ENCODE measurements at places on chromosomes 2 and 18.
A peak's percentile ranks its signal among the peaks of the same experiment; 100 is the strongest.

- DNase-seq, result no peak
Measured at GRCh38 chr18:48887905-48888772, 62.6 kb downstream of the SMAD7 start.

- no peak for DNase-seq
Measured at GRCh38 chr18:72261590-72261989, 282.6 kb downstream of the CBLN2 start.

GRCh38 chr2:238513346-238513745 lies 86.6 kb downstream of the ASB1 start:
- DNase-seq, result no peak

GRCh38 chr18:46601141-46601805 lies 55.7 kb downstream of the LOXHD1 start:
- no peak for DNase-seq

DNA sequence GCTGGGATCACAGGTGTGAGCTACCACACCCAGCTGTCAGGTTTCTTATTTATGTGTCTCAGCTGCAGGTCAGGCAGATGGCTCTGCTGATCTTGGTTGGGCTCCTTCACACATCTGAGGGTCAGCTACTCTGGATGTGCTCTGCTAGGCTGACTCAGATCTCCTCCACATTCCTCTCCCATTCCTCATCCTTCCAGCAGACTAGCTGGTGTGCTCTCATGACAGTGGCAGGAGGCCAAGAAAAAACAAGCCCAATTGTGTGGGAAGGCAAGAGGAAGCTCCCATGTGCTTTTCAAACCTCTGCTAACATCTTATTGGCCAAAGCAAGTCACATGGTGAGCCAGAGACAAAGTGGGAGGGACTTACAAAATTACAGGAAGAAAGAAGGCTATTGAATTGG lies 11.7 kb upstream of the MSH6 start:
- DNase-seq, result no peak

- no peak for DNase-seq
Measured at GRCh38 chr2:224242561-224242960, 159.3 kb downstream of the FAM124B start.

GRCh38 chr2:205767617-205768016 lies 85.3 kb downstream of the NRP2 start:
- no peak for DNase-seq

GRCh38 chr2:239820836-239821693 lies 204.1 kb downstream of the NDUFA10 start:
- no peak for DNase-seq

- peak; percentile 10 for DNase-seq
Measured at GRCh38 chr2:54595999-54596902, 127.2 kb upstream of the EML6 start.

DNA sequence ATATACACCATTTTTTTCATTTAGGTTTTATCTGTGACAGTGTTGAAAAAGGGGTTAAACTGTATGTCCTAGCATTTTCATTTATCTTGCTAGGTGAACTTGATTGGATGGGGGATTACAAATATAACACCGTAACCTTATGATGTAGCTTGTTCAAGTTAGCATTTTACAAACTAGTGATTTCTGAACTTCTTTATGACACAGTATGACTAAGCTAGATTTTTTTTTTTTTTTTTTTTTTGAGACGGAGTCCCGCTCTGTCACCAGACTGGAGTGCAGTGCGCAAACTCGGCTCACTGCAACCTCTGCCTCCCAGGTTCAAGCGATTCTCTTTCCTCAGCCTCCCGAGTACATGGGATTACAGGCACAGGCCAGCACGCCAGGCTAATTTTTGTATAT lies 47.1 kb downstream of the KCMF1 start:
- no peak for DNase-seq

DNA sequence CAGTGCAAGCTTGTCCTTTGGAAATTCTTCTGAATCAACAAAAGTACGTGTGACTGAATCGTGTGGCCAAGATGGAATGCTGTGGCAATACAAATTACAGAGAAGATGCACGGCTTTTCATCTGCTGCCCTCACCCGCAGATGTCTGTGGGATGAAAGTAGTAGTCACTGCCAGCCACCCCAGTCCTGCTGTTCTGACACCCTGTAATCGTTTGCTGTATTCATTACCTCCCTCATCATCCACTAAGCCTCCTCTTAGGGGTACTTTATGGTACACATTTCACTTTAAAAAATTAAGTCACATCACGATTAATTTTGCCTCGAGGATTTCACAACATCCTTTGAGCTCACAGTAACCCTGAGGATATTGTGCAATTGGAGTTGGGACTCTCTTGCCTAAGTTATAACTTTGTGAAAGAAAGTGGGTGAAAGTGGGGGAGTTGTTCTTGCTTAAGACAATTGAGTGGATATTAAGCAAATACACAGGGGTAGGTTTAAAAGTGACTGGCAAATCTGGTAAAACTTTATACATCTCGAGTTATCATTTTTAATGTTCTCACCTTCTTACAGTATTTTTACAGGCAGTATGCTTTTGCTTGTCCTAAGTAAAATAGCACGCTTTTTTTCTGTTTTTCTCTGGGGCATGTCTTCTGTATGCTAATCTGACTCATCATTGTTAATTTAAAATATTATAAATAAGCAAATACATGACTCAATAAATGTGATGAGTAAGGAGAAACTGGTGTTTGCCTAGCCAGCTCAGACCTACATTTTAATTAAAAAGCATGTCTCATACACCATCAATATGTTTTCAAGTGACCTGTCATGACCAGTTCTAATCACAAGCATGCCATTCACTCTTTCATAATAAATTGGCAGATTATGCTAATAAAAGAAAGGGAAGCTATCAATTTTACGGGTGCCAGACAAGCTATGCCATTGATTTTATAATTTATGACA lies 680.9 kb downstream of the IRS1 start:
- DNase-seq, result no peak

- DNase-seq, result no peak
Measured at GRCh38 chr18:76445741-76446232, 49.3 kb downstream of the ZNF516 start.

DNA sequence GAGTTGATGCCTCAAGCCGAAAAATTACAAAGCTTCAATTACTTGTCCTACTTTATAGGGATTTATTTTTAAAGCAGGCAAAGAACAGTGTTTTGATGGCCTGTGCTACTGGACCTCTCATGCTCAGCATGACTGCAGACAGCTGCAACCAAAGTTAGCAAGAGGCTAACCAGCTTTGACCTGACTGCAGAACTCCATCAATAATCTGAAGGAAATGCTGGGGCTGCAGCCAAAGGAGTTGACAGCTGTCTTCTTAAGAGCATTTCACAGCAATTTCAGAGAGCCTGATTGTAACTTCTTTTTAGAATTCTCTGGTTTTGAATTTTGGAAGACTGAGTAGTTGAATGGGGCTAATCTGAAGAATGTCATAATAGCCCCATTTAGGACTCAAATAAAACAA lies 46.5 kb upstream of the SESTD1 start:
- no peak for DNase-seq

DNA sequence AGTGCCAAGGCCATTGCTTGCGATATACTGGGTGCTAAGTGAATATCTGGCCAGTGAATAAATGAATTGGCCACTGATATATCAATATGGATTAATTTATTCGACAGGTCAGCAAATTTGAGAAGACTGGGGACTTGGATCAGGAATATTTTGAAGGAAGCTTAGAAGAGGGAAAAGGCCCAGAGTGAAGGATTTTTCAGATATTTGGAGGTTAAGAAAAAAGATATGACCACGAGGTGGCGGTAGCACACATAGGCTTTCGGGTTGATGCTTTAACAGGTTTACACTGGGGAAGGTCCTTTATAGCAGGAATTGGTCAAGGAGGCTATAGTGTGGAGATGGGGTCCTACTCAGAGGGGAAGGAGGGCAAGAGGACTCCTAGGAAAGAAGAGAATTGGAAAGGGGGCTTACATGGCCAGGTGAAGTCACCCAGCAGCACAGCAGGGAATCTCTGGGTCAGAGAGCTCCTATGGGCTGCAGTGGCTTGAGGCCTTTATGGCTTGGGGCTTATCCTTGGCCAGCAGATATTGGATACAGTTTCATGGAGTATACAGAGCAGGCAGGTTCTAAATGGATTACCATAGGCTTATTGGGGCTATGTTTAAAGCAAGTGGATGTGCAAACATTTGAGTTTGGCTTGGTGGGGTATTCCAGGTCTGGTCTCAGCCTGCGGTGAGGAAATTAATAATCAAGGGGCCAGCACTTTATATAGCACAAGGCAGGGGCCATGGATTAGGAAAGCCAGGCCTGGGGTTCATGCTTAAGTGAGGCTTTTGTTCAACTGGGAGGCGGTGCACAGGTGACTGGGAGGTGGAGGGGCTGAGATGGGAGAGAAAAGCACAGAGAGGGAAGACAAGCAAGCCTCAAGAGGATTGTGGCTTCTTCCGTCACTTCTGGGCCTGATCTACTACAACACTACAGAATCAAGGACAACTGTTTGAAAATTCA lies 9.7 kb downstream of the IL1RN start:
- no peak for DNase-seq

DNA sequence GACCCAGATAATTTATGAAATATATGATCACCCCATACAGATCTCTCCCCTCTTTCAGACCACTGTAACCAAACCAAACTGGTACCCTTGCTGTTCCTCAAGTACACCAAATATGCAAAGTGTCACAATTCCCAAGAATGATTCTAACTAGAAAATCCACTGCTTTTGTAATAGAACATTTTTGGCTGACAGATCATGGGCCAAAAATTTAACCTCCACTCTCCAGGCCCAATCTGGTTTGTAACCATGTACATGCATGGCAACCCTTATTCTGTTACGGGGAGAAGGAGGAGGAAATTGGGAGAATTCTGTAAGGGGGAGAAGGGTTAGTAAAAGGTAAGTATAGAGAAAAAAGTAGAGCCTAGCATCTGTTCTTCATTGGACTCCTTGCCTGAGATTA lies 62.0 kb downstream of the IKZF2 start:
- no peak for DNase-seq

DNA sequence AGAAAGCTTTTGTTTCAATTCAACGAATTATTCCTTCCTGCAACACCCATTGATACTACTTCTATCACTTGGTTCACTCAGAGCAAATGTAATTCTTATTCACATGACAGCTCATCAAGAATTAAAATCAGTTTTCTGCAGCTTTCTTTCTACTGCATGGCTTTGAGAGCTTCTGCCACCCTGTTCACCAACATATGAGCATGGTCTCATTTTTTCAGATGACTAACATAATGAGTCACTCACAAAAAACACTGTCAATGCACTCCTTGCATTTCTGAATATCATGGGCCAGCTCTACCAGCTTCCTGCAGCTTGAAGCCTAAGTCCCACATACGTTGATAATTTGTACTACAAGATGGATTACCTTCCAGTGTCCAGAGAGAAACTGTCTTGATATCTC lies 342.9 kb downstream of the LRATD1 start:
- DNase-seq, result no peak

DNA sequence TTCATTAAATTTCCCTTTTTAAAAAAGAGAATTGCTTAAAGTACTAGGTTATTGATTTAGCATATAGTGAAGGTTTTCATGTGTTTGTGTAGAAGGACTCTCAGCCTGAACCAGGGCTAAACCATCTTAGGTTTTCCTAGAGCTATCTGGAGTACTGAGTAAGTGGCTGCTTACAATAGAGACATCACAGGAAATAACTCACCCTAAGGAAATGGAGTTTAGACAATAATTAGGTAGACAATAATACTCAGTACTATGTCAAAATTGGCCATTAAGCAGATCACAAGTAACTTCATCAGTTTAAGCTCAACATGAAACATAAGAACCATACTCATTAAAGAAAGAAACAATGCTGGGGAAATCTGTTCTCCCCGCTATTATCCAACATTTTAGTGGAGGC lies 240.0 kb downstream of the RND3 start:
- no peak for DNase-seq

DNA sequence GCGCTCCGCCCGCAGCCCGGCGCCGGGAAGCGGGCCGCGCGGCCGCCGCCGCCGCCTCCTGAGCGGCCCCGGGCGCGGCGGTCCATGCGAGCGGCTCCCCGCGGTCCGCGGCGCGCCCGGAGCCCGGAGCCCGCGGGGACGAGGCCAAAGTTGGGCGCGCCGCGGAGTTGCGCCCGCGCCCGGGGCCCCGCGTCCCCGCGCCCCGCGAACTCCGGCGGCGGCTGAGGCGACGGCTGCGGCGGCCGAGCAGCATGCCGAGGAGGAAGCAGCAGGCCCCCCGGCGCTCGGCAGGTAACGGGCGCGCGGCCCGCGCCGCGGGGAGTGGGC lies 992 bp downstream of the TSHZ1 start:
- no peak for DNase-seq

GRCh38 chr2:236489895-236490404 lies 79.7 kb upstream of the ACKR3 start:
- no peak for DNase-seq

DNA sequence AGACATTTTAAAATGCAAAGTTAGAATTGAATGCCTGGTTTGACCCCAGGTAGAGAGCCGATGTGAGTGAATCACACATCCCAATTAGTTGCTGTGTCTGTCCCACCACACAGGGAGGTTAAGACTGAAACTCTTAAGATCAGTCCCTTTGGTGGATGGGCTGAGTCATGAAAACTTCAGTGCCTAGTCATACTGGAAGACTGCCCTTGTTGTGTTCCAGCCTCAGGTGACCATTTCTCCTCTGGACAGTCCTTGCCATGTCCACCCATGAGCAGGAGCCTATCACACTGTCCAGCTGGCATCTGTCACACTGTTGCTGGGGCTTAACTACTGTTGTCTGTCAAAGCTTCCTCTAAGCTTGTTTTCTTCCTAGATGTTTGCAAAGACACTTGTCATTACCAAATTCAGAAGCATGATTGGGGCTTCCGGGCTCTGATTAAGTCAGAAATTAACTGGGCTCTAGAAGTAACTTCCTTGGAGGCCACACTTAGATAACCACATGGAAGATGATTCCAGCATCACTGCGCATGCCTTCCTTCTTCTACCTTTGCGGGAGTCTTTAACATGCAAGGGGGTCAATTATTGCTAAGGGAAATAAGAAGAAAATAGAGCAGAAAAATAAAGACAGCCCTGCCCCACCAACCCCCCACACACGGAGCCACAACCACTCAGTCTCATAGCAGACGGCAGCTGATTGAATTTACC lies 21.3 kb downstream of the CYRIA start:
- no peak for DNase-seq

- DNase-seq, result no peak
Measured at GRCh38 chr2:67083951-67084350, 313.2 kb upstream of the ETAA1 start.

DNA sequence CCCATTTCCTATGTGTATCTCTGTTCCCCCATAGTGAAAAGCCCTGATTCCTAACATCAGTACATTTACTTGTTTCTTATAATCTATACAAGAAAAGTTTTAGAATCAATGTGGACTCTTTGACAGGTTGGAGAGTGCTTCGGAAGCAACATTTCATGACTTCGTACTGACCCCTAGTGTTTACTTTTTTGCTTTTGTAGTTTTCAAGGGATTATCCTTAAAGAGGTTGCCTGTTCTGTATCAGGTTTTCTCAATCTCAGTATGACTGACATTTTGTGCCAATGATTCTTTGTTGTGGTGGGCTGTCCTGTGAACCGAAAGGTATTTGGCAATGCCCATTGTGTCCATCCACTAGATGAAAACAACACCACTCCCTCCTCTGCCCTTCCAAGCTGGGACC lies 43.3 kb upstream of the SERPINB2 start:
- DNase-seq, result no peak

Measured in NCI-H2107 (cell line).